ENCODE measurements at places on chromosomes 2 and 18. TPM values are rescaled to one million over a fixed set of nuclear protein-coding genes. Genes with fewer than 3 reads are reported as not detected.
A peak's percentile ranks its signal among the peaks of the same experiment; 100 is the strongest.

GRCh38 chr18:45828917-45829811 lies 3.7 kb downstream of the SIGLEC15 start:
- no peak overlapping the region for H3K27ac ChIP-seq
- H3K4me1 ChIP-seq: peaks cover 12% of the 10 kb centered on the region
- H3K36me3 ChIP-seq: no peaks in the 10 kb centered on the region
- H3K4me3 ChIP-seq: no peak overlapping the region
- DNase-seq: no peak

DNA sequence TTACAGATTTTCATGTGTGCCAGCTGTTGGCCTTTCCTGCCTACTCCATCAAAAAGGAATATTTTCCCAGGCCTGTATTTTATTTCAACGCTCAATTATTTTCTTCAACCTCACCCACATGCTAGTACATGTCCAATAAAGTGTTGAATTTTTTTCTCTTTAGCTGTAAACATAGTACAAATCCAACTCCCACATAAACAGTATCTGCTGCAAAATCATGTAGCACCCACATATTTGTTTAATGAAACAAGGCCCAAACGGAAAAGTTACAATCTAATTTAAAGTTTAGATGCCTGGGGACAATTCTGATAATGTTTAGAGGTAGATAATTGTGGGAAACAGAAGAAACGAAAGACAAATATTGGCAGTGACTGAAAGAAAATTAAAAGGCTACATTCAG lies 275.4 kb upstream of the ACVR2A start:
- H3K27ac ChIP-seq: no peak overlapping the region
- no peaks in the 10 kb centered on the region for H3K36me3 ChIP-seq

- no peaks in the 10 kb centered on the region for H3K27me3 ChIP-seq
- H3K4me1 ChIP-seq: no peaks in the 10 kb centered on the region
- H3K36me3 ChIP-seq: no peaks in the 10 kb centered on the region
- no peak for DNase-seq
- H3K27ac ChIP-seq: no peak overlapping the region
These were observed 169.1 kb downstream of the LAMA1 start for GRCh38 chr18:6948281-6949055.

GRCh38 chr2:104068665-104069064 lies 785.2 kb upstream of the POU3F3 start:
- H3K4me1 ChIP-seq: no peaks in the 10 kb centered on the region
- H3K4me3 ChIP-seq: no peak overlapping the region
- no peaks in the 10 kb centered on the region for H3K27me3 ChIP-seq
- DNase-seq: no peak

DNA sequence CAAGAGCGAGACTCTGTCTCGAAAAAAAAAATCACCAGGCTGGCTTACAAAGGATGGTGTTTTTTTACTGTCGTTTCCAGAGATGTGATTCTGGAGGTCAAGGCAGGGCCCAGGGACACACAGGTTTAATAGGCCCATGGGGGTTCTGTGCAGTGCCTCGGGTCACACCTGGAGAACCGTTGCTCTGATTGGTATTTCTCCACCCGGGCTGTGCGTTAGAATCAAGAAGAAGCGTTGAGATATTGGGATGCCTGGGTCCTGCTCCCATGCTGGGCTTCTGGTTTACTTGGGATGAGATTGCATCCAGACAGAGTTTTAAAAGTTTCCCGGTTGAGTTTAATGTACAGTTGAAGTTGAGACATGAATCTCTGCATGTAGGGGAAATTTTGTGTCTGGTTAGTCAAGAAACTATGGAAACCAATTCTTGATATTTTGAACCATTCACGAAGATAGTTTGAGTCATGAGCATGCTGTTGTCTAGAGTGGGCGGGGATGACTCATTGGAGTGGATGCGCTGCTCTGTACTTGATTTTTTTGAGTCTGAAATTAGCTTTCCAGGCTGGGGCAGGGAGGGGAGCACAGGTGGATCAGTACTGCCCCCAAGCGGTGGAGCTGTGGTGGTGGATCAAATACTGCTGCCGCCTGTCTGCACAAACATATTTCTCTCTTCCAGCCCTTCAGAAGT lies 50.1 kb downstream of the GREB1 start:
- peaks cover 5% of the 10 kb centered on the region for H3K36me3 ChIP-seq
- no peak overlapping the region for H3K4me3 ChIP-seq
- no peaks in the 10 kb centered on the region for H3K4me1 ChIP-seq
- peak overlapping the region; percentile 49 for H3K27ac ChIP-seq
- DNase-seq: peak; percentile 50

DNA sequence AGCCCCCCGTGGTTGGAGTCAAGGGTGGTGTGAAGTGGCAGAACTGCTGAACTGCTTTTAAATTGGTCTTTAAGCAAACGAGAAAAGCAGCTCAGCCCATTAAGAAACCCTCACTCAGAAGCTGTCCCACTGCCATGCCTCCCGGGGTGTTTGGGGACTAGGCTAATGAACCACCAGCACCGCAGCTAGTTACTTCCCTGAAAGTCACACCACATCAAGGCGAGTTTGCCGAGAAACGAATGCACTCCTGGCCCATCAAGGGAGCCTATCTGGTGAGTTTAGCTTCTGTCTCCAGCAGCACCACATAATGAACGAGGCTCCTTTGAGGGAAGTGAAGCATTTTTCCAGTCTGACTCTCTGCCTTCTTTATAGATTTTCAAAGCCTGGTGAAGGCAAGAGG lies 14.6 kb upstream of the ALK start:
- no peaks in the 10 kb centered on the region for H3K27me3 ChIP-seq
- H3K4me1 ChIP-seq: no peaks in the 10 kb centered on the region
- no peak for DNase-seq
- H3K36me3 ChIP-seq: no peaks in the 10 kb centered on the region
- H3K27ac ChIP-seq: no peak overlapping the region

DNA sequence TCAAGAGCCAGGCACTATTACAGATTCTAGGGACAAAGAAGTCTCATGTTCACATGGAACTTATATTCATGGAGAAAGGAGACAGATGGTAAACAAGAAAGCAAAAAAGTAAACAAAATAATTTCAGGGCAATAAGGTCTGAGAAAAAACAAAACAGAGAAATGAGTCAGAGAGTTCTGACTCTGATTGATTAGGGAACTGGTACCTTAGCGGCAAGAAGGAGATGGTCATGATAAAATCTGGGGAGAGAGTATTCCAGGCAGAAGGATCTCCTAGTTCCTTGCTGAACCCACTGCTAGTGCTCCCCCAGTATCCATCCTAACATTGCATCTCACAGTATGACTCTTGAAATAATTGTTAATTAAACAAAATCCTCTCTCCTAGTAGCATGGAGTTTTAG lies 161.8 kb upstream of the KLF7 start:
- H3K27ac ChIP-seq: no peak overlapping the region
- no peak for DNase-seq
- no peaks in the 10 kb centered on the region for H3K4me1 ChIP-seq
- no peak overlapping the region for H3K4me3 ChIP-seq
- no peaks in the 10 kb centered on the region for H3K36me3 ChIP-seq

- DNase-seq: peak; percentile 39
- no peaks in the 10 kb centered on the region for H3K36me3 ChIP-seq
- peaks cover 4% of the 10 kb centered on the region for H3K4me1 ChIP-seq
- no peaks in the 10 kb centered on the region for H3K27me3 ChIP-seq
- H3K4me3 ChIP-seq: no peak overlapping the region
- H3K27ac ChIP-seq: peak overlapping the region; percentile 41
These were observed 65.5 kb upstream of the GPC1 start for GRCh38 chr2:240369801-240370585.

GRCh38 chr2:25000036-25000435 lies 28.3 kb upstream of the DNAJC27 start:
- no peaks in the 10 kb centered on the region for H3K4me1 ChIP-seq
- H3K36me3 ChIP-seq: no peaks in the 10 kb centered on the region
- no peaks in the 10 kb centered on the region for H3K27me3 ChIP-seq
- H3K27ac ChIP-seq: no peak overlapping the region

Gene INSIG2
- total RNA-seq: 12.6 TPM

GRCh38 chr2:196480653-196481323 lies 158.7 kb upstream of the CCDC150 start:
- no peak overlapping the region for H3K27ac ChIP-seq
- H3K4me1 ChIP-seq: no peaks in the 10 kb centered on the region
- no peaks in the 10 kb centered on the region for H3K36me3 ChIP-seq

GRCh38 chr2:191014653-191015020 lies 666 bp upstream of the STAT1 start:
- H3K27ac ChIP-seq: peak overlapping the region; percentile 92
- no peak for DNase-seq
- no peaks in the 10 kb centered on the region for H3K27me3 ChIP-seq
- H3K36me3 ChIP-seq: no peaks in the 10 kb centered on the region
- H3K4me1 ChIP-seq: peaks cover 2% of the 10 kb centered on the region
- H3K4me3 ChIP-seq: peak overlapping the region; percentile 99

Gene MBOAT2
- 20.3 TPM for total RNA-seq

DNA sequence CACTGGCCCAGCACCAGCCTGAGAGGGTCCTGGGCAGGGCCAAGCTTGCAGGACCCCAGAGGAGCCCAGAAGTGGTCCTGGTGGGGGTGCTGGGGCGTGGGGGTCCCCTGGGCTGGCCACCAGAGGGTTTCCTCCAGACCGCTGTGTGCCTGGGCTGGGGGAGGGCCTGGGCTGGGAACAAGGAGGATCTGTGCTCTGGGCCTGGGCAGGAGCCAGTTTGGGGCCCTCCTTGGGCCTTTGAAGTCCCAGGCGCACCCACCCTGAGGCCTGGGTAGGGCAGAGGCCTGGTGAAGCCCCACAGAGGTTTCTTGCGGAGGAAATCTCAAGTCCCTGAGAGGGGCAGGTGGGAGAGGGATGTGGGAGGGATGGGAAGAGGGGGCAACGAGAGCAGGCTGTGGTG lies 63.4 kb upstream of the GPC1 start:
- DNase-seq: no peak
- H3K4me3 ChIP-seq: no peak overlapping the region
- H3K4me1 ChIP-seq: peaks cover 4% of the 10 kb centered on the region

GRCh38 chr2:150909090-150909489 lies 352.6 kb downstream of the RBM43 start:
- no peaks in the 10 kb centered on the region for H3K27me3 ChIP-seq
- no peak overlapping the region for H3K4me3 ChIP-seq
- H3K36me3 ChIP-seq: no peaks in the 10 kb centered on the region
- no peak for DNase-seq
- no peak overlapping the region for H3K27ac ChIP-seq

DNA sequence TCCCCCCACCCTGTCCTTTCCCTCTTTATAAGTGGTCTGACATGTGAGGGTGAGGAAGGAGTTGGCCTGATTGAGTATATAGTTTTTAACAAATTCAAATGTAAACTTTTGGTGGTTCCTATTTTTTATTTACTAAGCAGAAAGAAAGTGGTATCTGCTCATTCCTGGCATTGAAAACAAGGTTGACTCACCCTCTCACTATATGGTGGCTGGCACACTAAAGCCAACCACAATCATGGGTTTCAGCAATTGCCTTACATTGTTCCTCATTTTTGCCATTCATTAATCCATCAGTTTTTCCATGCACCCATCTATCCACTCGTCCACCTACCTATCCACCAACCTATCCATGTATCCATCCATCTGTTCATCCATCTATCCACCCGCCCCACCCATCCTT lies 75.4 kb upstream of the IGFBP5 start:
- H3K36me3 ChIP-seq: no peaks in the 10 kb centered on the region
- DNase-seq: no peak
- no peak overlapping the region for H3K27ac ChIP-seq
- no peaks in the 10 kb centered on the region for H3K27me3 ChIP-seq

GRCh38 chr18:7980656-7981055 lies 413.5 kb downstream of the PTPRM start:
- no peaks in the 10 kb centered on the region for H3K27me3 ChIP-seq
- no peaks in the 10 kb centered on the region for H3K4me1 ChIP-seq
- H3K27ac ChIP-seq: no peak overlapping the region

Gene CIDEA
- not detected for total RNA-seq

DNA sequence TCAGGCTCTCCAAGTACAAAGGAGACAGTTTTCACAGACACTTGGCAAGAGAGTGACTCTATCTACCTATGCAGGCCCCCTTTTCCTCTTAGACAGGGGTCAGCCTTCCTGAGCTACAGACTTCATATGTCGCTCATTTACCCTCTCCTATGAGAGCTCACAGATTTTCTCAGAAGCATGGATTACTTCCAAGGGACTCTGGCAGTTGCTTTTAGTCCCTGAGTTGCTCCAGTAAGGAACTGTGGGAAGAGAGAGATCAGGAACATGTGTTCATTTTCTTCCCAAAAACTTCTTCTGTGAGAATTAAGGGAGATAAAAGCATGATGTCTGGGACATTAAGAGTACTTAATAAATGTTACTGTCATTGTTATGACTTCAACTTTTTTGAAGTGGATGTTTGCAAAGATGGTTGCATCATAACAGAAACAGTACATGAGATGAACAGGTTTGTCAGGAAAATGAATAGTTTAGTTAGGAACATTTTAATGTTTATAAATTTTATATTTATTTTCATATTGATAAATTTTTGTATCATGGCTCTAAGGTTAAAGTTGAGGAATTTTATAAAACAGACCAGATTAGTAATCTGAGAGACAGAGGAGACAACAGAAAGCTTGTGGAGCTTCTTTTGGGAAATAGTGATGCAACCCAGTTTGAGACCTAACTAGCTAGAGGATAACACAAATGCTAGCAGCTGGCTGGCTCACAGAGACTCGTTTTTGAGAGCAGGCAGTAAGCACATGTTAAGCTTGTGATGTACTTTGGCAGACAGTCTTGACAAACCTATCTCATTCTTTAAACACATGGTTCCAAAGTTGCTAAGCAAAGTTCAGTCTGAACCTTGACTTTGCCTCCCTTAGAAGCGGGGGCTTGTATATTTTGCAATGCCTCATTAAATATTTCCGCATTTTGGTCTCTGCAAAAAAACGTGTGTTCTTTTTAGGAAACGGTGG lies 21.7 kb upstream of the UGP2 start:
- no peak for DNase-seq
- H3K4me1 ChIP-seq: no peaks in the 10 kb centered on the region
- no peak overlapping the region for H3K27ac ChIP-seq
- H3K4me3 ChIP-seq: no peak overlapping the region
- H3K36me3 ChIP-seq: no peaks in the 10 kb centered on the region

DNA sequence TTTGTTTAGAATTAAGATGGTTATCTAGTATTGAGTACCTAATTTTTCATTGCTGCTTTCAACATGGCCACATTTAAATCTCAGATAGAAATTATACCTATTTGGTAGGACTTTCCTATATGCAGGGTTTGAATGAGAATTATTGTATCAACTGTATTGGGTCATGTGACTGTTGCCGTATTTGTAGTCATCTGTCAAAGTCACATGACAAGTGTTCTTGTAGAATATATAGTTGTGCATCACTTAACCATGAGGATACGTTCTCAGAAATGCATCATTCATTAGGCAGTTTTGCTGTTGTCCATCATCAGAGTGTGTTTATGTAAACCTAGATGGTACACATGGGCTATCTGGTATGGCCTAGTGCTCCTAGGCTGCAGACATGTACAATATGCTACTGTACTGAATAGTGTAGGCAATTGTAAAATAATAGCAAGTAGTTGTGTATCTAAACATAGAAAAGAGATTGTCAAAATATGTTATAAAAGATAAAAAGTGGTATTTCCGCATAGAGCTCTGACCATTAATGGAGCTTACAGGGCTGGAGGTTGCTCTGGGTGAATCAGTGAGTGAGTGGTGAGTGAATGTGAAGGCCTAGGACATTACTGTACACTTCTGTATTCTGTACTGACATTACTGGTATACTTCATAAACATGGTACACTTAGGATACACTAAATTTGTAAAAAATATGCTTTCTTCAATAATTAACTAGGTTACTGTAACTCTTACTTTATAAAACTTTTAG lies 123.7 kb downstream of the MAP4K4 start:
- no peak overlapping the region for H3K4me3 ChIP-seq
- H3K36me3 ChIP-seq: no peaks in the 10 kb centered on the region
- no peak for DNase-seq
- H3K27ac ChIP-seq: no peak overlapping the region
- no peaks in the 10 kb centered on the region for H3K4me1 ChIP-seq
- H3K27me3 ChIP-seq: no peaks in the 10 kb centered on the region

Gene SNORC
- 8.0 TPM for total RNA-seq
